Inflammatory macrophage treated with lipopolysaccharide for 1 hour (primary cell): ENCODE measurements at places on chromosomes 7 and 10.

DNA sequence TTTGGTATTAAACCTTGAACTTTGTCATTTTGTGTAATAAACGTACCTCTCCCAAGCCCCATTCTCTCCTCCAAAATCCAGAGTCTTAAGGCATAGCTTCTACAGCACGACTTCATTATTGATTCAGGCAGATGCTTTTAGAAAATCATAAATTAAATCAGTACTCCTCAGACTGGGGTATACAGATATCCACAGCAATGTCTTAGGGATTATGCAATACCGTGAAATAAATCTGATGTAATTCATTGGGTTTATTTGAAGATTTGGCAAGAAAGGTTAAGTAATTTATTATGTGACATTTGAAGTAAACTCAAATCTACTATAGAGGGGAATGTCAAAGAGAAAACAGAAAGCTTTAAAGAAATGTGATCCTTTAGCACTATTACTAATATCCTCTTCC lies 246.1 kb upstream of the PLXDC2 start:
- DNase-seq = peak; percentile 2

DNA sequence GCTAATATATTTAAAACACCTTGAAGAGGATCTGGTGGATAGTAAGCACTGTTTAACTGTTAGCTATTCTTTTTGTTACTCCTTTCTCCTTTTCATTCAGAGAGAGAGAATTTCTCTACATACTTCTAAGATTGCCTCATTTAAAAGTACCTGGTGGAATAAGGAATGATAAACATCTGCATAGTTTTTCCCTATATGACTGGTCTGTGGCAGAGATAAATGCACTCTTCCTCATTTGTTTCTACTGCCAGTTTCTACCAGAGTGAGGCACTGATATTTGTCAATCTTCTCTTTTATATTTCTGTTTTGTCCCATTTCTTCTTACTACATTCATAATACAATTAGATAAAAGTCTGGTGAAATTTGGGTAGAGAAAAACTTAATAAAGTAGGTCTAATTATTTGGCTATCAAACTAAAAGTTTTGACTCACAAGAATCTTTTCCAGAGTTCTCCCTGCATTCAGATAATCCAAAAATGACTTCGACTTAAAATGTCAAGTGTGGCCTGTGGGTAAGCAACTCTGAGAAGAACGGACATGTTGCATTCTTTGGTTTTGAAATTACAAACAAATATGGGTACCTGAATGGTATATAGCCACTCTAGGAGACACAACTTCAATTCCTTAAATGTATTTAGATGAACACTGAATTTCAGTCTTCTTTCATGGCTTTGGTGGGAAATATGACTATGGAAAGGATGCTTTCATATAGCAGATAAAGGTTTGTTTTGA lies 38.8 kb downstream of the RNLS start:
- no peak for DNase-seq

- no peak for DNase-seq
Observed at GRCh38 chr7:24102988-24103387, 181.0 kb upstream of the NPY start.

DNA sequence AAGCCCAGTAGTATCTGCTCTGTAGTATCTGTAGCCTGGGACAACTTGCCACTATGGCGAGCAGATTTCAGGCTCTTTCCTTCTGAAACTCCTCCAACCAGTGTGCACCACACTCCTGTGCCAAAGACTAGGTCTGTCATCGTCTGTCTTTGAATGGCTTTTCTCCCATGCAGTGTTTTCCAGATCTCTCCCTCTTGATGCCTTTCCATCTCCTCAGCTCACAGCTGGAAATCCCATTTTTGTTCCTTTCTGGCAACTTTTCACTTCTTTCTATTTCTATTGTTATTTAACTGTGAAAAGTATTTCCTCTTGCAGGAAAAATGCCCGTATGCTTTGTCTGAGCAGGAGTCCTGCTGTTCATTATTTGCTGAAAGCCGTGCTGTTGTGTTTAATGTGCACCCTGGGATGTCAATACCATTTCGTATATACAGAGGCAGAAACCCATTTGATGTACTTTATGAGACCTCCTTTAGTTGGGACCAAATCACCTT lies 373.7 kb downstream of the PHTF2 start:
- DNase-seq = no peak

DNA sequence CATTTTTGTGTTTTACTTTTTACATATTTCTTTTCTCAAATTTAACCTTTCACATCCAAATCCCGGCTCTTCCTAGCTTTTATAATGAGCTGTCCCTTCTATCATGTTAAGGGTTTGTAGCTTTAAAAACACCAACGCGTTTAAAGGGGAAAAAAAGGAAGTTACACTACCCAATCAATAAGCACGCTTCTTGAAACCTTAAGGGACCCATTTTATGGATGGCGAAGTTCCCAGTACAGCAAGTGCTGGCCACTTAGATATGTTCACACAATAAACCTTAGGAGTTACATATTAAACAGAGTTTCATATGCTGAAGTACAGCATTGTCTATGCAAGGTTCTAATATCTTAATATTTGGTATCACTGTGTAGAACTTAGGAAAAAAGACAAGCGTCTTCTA lies 1.8 kb downstream of the GNG11 start:
- DNase-seq = no peak

- DNase-seq = peak; percentile 50
Observed at GRCh38 chr7:111009526-111010040, 81.3 kb upstream of the LRRN3 start.

GRCh38 chr10:97895084-97895483 lies 45.4 kb downstream of the GOLGA7B start:
- DNase-seq = no peak
